ENCODE measurements at places on chromosomes 16 and 17.

DNA sequence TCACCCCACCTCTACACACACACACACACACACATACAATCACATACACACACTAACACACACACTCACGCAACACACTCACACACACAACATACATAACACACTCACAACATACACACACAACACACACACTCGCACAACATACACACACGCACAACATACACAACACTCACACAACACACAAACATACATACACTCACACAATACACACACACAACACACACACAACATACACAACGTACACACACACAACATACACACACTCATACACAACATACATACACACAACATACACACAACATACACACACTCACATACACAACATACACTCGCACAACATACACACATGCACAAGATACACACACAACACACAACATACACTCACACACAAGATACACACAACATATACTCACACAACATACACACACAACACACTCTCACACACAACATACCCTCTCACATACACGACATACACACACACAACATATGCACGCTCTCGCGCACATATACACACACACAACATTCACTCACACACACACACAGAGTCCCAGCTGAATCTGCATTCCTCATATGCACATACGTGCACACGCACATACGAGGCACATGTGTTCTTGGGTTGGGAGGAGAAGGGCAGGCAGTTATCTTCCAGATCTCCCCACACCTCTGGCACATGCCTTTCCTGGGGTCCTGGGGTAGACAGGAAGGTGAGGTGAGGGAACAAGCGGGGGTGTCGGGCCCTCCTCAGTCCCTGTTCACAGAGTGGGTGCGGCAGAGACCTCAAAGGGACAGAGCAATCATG, 1.1 kb downstream of the ASGR2 start:
- no peak for DNase-seq

DNA sequence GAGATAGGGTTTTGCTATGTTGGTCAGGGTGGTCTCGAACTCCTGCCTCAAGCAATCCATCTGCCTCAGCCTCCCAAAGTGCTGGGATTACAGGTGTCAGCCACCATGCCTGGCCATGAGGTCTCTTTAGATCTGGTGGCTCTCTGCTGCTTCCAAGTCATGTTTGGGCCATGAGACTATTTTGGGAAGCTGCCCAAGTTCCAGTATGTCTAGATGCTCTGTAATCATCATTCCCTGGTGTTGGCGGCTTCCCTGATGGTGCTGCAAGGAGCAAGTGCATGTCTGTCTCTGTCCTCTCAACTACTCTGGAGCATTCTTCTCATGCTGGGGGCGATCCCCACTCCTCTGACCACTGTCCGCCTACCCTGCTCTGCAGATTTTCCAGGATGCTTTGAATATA, 6.4 kb upstream of the ODF4 start:
- DNase-seq = no peak

- no peak for DNase-seq
Measured at GRCh38 chr17:3798273-3799180, 2.5 kb downstream of the ITGAE start.

- no peak for DNase-seq
Measured at GRCh38 chr16:66661210-66661560, 35.4 kb downstream of the CMTM4 start.

DNA sequence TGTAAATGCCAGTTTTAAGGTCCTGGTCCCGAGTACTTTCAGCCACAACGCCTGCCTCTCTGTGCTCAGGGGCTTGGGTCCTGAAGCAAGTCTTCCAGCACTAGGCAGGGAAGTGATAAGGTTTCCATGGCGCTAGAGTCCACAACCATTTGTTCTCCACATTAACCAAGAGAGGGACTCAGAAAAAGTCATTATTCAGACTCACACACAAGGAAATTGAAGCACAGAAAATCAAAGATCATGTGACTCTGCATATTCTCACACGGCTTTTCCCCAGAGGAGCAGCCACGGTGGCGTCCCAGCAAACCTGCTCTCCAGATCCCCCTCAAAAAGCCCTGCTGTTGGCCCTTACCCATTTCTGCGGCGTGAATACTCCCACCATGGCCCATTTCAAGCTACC, 9.7 kb downstream of the ENPP7 start:
- no peak for DNase-seq

GRCh38 chr16:67441907-67442306, 11.0 kb downstream of the HSD11B2 start:
- no peak for DNase-seq

GRCh38 chr17:67566656-67567055, 151.1 kb upstream of the NOL11 start:
- no peak for DNase-seq

GRCh38 chr17:27522028-27522635, 65.9 kb downstream of the KSR1 start:
- DNase-seq = no peak

DNA sequence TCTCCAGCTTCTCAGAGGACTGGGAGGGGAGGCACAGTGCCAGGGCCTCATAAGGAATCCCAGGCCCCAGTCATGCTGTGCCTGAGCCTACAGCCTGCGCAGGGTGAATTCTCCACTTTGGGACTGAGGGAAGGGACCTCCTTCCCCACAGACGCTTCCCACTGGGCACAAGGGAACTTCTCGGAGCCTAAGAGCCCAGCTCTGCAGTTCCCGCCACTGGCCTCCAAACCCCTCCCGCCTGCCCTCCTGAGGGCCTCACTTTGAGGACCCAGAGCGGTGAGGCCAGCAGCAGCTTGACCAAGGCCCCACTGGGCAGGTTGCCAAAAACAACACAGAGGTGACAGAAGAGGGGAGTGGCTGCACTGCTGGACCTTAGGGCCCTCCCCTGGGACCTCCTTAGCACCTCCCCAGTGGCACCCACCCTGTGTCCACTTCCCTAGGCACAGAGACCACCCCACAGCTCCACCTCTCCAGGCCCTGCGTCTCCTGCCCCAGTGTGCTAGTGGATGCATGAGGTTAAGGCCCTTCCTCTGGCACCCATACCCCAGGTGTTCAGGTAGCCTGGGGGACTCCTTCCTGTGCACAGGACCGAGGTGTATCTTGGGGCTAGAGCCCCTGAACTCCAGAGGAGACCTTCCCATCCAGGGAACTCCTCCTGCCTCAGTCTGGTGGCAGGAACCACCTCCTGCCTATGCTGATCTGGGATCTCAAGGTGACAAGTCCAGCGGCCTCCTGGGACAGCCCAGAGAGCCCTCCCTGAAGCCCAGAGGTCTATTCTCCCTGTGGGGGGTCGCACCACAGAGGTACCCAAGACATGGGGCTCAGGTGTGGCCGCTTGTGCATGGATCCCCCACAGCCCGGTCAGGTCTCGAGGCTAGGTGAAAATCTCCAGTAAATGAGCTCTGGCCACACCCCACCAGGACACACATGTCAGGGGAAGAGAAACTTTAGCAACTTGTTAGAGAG, 3.4 kb downstream of the CASKIN2 start:
- DNase-seq = no peak

DNA sequence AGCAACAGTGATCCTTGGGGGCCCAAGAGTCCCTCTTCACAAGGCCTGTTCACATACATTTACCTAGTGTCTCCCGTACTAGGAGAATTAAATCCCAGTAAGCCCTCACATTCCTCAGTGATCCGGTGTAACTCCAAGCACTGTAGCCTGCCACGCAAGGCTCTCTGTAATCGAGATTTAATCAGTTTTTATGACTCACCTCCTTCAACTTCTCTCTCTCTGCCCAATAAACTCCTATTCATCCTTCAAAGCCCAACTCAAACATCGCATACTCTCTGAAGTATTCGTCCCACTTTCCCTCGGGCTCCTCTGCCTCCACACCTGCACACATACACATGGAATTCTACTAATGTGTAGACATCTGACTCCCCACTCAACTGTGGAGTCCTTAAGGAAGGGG, 141.8 kb downstream of the CMIP start:
- DNase-seq = no peak

GRCh38 chr17:17859909-17860765, 23.4 kb upstream of the SREBF1 start:
- DNase-seq = no peak

DNA sequence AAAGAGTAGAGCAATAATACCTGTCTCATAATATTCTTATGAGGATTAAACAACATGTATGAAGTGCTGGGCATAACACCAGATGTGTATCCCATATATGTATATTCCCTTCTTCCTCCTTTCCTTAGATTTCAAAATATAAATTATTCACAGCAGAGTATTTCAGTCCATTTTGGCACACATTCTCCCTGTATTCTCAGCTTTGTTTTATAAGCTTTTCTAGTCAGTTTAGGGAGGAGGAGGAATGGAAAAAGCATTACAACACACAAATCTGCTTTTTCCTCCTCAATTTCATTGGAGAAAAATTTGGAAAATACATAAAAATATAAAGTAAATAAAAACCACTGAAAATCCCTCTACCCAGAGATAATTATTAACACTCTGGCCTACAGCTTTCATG, 46.6 kb upstream of the CORO6 start:
- DNase-seq = no peak

- DNase-seq = no peak
Measured at GRCh38 chr17:83010206-83011200, 68.9 kb upstream of the METRNL start.

- no peak for DNase-seq
Measured at GRCh38 chr16:56225017-56225742, 33.9 kb downstream of the GNAO1 start.

DNA sequence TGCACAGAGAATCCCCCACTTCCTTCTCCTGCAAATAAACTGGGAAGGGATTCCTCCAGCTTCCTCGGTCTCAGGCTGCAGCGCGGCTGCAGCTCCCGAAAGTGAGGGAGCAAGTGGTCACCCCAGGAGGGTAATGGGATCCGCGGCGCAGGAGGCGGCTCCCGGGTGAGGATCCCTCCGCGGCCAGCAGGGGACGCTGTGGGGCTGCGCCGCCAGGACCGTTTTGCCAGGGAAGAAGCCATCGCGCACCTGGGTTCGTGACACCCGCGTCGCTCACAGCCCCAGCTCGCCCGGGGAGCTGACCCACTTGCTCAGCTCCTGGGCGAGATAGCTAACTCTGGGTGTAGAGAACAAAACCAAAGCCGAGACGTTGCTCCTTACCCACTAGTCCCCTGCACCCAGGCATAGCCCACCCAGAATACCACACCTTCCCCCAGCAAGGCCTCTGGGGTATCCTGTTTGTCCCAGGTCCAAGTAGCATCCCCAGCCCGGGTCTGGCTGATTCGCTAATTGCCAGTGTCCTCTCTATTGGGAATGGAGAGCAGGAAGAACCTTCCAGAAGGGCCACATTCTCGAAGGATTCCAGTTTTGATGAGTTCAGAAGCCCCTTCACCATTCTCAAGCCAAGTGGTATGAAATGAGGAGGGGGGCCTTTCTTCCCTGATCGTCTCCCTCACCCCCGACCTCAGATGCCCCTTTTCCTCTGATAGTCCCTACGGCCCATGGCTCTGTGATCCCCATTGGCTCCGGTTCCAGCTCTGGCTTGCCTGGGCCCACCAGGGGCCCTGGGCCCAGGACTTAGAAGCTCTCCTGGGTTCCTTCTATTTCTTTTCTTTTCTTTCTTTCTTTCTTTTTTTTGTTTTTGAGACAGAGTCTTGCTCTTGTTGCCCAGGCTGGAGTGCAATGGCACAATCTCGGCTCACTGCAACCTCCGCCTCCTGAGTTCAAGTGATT, 14.1 kb downstream of the CYGB start:
- DNase-seq = peak; percentile 60

DNA sequence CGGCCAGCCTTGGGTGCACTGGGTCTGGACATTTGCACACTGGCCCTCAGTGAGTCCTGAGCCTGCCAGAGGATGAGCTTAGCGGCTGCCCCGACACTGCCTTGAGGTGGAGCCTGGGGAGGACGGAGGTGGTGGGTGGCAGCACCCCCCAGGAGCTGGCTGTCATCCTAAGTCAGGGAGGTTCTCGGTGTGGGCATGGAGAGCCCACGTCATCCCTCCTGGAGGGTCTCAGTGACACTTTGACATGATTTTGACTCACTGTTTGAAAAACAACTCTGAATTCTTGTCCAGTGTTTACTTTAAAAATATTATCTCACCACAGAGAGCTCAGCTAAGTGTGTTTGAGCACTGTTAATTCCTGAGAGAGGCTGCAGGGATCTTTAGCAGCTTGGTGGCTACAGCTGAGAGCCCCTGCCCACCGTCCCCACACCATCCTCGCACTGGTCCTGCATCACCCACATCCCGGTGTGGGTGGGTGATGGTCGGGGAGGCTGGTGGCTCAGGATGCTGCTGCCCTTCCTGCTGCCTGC, 63.1 kb downstream of the BANP start:
- DNase-seq = no peak

- no peak for DNase-seq
Measured at GRCh38 chr17:19022747-19023146, 18.2 kb upstream of the FAM83G start.

DNA sequence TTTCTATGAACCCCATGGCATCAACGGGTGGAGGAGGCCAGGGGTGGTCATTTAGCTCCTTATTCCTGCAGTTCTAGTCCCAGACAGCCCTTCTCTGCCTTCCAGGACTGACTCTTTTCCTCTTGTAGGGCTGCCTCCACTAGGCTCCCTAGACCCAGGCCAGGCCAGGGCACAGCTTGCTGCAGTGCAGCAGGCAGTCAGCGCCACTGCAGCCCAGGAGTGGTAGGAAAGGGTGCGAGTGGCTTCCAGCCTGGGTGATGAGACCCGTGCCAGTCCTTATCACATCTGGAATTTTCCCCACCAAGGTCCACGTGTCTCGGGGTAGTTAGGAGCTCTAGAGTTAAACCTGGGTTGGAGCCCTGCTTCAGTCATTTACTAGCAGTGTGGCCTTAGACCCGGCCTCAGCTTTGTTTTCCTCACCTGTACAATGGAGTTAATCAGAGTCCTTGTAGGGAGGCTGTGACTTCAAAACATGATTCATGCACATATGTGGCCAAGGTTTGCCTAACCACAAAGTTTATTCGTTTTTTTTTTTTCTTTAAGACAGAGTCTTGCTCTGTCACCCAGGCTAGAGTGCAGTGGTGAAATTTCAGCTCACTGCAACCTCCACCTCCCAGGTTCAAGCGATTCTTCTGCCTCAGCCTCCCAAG, 4.7 kb downstream of the SLC5A11 start:
- no peak for DNase-seq

- no peak for DNase-seq
Measured at GRCh38 chr17:18921912-18922451, 30.0 kb upstream of the SLC5A10 start.

DNA sequence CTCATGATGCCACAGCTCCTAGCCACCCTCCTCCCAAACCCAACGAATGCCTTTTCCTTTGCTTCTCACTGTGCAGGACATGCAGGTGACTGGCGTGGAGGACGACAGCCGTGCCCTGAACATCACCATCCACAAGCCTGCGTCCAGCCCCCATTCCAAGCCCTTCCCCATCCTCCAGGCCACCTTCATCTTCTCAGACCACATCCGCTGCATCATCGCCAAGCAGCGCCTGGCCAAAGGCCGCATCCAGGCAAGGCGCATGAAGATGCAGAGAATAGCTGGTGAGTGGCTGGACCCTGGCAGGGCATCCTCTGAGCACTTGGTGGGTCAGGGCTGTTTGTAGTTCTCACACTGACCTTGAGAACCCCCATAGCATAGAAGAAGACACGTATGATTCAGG, 132.3 kb downstream of the SOCS1 start:
- no peak for DNase-seq

All from NCI-H2107 (cell line).